ENCODE measurements at places on chromosomes 11 and 22. TPM values are rescaled to one million over a fixed set of nuclear protein-coding genes. Genes with fewer than 3 reads are reported as not detected.

DNA sequence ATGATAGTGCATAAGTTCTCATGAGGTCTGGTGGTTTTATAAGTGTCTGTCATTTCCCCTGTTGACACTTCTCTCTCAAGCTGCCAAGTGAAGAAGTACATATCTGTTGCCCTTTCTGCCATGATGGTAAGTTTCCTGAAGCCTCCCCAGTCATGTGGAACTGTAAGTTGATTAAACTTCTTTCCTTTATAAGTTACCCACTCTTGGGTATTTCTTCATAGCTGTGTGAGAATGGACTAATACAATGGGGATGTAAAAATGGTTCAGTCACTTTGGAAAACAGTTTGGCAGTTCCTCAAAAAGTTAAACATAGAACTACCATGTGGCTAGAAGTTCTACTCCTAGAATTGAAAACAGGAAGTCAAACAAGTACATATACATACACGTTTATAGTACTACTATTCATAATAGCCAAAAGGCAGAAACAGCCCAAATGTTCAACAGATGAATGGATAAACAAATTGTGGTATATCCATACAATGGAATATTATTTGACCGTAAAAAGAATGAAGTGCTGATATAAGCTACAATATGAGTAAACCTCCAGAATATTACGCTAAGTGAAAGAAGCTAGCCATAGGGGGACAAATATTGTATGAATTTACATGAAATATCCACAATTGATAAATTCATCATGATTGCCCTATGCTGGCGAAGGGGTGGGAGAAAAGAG lies 16.0 kb upstream of the DKK3 start:
- no peak for DNase-seq

GRCh38 chr11:15770798-15771414 lies 585.4 kb downstream of the SOX6 start:
- peak; percentile 20 for DNase-seq

GRCh38 chr11:110331626-110332025 lies 35.2 kb upstream of the RDX start:
- no peak for DNase-seq

DNA sequence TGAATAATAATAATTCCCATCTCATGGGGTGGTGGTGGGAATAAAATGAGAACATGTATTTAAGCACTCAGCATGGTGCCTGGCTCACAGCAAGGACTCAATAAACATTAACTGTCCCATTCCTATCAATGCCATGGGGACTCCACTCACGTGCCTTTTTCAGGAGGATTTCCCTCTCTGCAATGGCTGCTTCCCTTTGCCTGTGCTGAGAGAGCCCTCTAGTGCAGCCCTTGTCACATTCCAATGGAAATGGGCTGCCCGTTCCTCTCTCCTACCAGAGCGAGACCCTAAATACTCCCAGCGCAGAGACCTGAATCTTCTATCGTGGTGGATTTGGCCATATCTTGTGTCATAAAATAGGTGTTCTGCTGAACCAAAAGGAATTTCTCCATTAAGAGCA lies 621.5 kb upstream of the B3GAT1 start:
- DNase-seq: no peak

- no peak for DNase-seq
These were observed 23.1 kb downstream of the FANCF start for GRCh38 chr11:22602504-22602903.

GRCh38 chr11:113593698-113594308 lies 112.3 kb downstream of the TMPRSS5 start:
- no peak for DNase-seq

- DNase-seq: no peak
These were observed 5.2 kb upstream of the ARRB1 start for GRCh38 chr11:75356613-75357012.

GRCh38 chr22:19579115-19579811 lies 55.1 kb upstream of the CLDN5 start:
- DNase-seq: no peak

GRCh38 chr11:128506999-128507611 lies 80.3 kb downstream of the ETS1 start:
- DNase-seq: no peak

DNA sequence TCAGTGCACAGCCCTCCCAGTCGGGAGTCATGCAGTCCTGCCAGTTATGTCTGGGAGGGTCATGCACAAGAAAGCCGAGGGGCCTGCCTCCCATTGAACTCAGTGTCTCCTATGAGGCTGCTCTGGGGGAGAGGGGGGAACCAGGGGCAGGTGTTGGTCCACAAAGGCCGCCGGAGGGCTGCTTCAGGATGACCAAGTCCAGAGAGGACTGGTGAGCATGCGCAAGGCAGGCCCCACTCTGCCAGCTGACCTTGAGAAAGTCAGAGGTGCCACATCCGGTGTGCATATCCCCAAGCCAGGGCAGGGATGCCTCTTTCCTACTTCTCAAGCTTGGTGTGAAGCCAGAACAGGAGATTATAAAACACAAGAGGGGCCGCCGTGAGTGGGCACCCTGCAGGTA lies 4.4 kb downstream of the SCN4B start:
- no peak for DNase-seq

- DNase-seq: no peak
These were observed 515.1 kb downstream of the BRD1 start for GRCh38 chr22:49312601-49313000.

DNA sequence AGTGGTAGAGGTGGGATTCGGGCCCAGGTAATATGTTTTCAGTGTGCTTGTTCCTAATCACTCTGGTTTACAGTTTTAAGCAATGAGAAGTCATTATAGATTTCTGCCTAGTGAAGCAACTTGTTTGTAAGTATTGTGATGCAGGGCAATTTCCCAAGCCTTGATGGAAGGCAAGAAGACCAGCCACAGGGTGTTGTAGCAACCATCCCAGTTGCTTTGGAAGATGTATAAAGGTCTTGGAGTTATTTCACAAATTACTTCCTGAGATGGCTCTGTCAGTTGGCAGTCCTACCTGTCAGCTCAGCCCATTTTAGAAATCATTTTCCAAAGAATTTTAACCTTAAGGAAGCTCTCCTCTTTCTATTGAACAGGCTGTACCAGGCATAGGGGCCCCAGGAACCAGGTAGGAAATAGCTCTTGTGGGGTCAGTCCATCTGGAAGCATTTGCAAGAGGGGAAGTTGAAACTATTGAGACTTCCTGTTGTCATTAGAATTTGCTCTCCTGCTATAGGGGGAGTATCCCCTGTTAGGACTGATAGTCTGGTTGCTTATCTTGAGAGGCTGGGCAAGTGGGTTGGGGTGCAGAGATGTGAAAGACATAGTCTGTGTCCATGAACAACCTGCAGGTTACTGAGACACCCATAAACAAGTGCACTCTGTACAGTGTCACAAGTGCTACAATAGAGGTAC lies 47.9 kb downstream of the STIM1 start:
- no peak for DNase-seq

DNA sequence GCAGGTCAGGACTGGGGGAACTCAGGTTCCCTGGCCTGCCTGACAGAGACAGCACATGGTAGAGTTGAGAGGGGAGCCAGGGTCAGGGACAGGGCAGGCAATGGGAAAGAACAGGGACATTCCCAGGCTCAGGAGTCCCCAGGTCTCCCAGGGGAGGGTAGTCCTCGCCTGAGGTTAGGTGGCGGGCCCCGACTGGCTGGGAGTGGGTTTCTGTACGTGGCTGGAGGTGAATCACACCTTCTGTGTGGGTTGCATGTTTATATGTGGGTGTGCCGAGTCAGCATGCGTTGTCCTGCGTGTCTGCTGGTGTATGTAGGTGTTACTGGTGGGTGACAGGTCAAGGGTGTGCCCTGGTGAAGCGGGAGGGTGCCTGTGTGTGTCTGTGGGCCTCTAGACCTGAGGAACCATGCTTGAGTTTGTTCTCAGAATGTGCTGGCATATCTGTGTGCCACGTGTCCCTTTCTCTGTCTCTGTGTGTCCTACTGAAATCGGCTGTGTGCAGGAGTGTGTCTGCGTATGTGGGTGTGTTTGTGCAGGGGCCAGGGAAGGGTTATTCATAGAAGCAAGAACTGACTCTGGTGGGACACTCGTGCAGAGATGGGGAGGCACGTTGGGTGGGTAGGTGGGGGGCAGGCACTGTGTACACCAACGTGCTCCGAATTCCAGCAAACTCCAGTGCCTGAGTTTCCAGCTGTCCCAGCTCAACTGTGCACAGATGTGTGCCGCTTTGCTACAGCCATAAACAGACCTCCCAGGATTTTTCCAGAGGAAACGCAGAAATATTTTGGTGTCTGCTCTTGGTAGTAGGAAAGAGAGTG lies 23.8 kb upstream of the OAF start:
- DNase-seq: peak; percentile 21

DNA sequence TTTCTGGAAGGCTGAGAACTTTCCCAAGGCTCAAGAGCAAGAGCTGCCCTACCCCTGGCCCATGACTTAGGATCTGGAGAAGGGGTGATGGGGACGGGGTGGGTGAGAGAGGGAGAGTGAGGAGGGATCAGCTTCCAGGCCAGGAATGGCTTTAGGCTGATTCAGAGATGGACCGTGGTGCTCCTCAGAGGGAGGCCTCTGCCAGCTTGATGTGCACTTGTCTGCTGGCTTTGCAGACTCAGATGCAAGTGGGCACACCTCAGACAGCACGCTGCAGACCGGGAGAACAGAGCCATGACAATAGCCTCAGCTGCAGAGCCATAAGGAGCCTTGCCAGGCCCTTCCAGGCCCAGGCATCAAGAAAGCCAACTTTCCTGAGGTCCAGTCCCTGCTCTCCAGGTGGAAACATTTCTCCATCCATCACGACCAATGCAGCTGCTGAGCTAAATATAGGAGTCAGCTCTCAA lies 41.3 kb downstream of the ALX4 start:
- DNase-seq: no peak

GRCh38 chr11:65448418-65449105 lies 26.0 kb downstream of the NEAT1 start:
- DNase-seq: peak; percentile 20

DNA sequence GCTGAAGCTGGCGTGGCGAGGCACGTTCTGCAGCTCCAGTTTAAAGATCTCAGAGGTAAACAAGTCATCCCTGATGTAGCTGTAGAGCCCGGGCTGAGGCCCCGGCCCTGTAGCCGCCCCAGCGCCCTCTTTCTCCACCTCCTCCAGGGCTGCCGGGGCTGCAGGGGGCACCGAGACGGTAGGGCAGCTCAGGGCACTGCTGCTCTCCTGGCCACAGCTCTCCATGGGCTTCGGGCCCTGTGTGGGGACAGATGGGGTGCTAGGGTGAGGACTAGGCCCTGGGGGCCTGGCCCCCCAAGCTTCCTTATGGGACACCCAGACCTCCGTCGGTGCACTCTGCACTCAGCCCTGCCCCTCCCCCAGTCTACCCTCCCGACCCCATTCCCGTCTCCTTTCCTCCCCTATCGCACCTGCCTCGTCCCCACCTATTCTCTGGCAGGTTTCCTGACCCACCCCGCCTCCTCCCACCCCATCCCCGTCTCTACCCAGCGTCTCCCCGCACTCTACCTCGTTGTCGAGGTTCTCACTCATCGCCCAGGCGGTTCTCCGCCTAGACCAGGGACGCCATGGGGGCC lies 559 bp downstream of the RANBP1 start:
- DNase-seq: no peak

- no peak for DNase-seq
These were observed 2.2 kb upstream of the TOP3B start for GRCh38 chr22:21984793-21985192.

GRCh38 chr11:71062199-71062598 lies 190.2 kb downstream of the SHANK2 start:
- no peak for DNase-seq

Gene CLCF1
- total RNA-seq: 6.0 TPM

Gene CRYBB2
- total RNA-seq: not detected

Gene OR4A47
- not detected for total RNA-seq

Gene OR51A2
- not detected for total RNA-seq

Gene NAV2
- 0.55 TPM for total RNA-seq

All from CD4-positive, alpha-beta T cell (primary cell).